H1 (cell line): ENCODE measurements at places on chromosomes 5 and 9. TPM values are rescaled to one million over a fixed set of nuclear protein-coding genes. Genes with fewer than 3 reads are reported as not detected.

Gene TNFSF8
- total RNA-seq = not detected in 2 replicates

Gene LTC4S
- total RNA-seq = 1.1 and 2.2 TPM in 2 replicates

Gene SLC25A2
- not detected in 2 replicates for total RNA-seq

Gene SLC1A1
- 10.3 and 11.7 TPM in 2 replicates for total RNA-seq

Gene ITK
- total RNA-seq = not detected in 2 replicates

Gene ARSI
- total RNA-seq = 4.5 TPM in 2 replicates

Gene LVRN
- 0.09 TPM in 1 of 2 replicates, not detected in the other for total RNA-seq

Gene GABRA1
- total RNA-seq = 16.2 and 17.3 TPM in 2 replicates

Gene C9orf50
- not detected in 2 replicates for total RNA-seq

Gene ZDHHC11
- total RNA-seq = 16.6 and 19.8 TPM in 2 replicates

Gene ISL1
- 0.19 TPM in 1 of 2 replicates, not detected in the other for total RNA-seq

Gene KCNV2
- total RNA-seq = not detected in 2 replicates

Gene SPATA31D4
- total RNA-seq = not detected in 2 replicates

Gene PCDHGB6
- 3.4 and 4.1 TPM in 2 replicates for total RNA-seq

Gene PJA2
- 46.4 and 47.7 TPM in 2 replicates for total RNA-seq

Gene PROB1
- total RNA-seq = 3.1 and 3.3 TPM in 2 replicates

Gene IL5
- total RNA-seq = not detected in 2 replicates

Gene ZNG1C
- 13.3 and 17.2 TPM in 2 replicates for total RNA-seq

Gene PCDHGB5
- 1.9 and 2.6 TPM in 2 replicates for total RNA-seq

Gene PIP5KL1
- total RNA-seq = 12.2 and 13.4 TPM in 2 replicates

Gene SLC36A3
- total RNA-seq = not detected in 2 replicates

Gene FAM163B
- total RNA-seq = 0.38 and 0.63 TPM in 2 replicates

Gene IL3
- total RNA-seq = not detected in 2 replicates

Gene IQGAP2
- 57.7 and 66.0 TPM in 2 replicates for total RNA-seq

Gene ZER1
- 20.5 and 22.6 TPM in 2 replicates for total RNA-seq

Gene IFNA2
- total RNA-seq = not detected in 2 replicates

Gene DDX4
- 0.15 TPM in 1 of 2 replicates, not detected in the other for total RNA-seq

Gene NOXA1
- total RNA-seq = 0.34 and 0.55 TPM in 2 replicates

Gene LHX2
- 0.11 and 0.17 TPM in 2 replicates for total RNA-seq

Gene GAS1
- total RNA-seq = 5.1 and 5.7 TPM in 2 replicates

Gene C5orf63
- total RNA-seq = 0.67 TPM in 1 of 2 replicates, not detected in the other

Gene ZDHHC12
- total RNA-seq = 32.8 and 35.0 TPM in 2 replicates

Gene HAVCR2
- 0.11 TPM in 1 of 2 replicates, not detected in the other for total RNA-seq

Gene SKP2
- total RNA-seq = 104 TPM in 2 replicates

Gene FBLL1
- total RNA-seq = 8.3 and 8.6 TPM in 2 replicates

Gene ZCCHC10
- total RNA-seq = 32.9 and 36.6 TPM in 2 replicates

Gene SCGB3A2
- 63.6 and 74.3 TPM in 2 replicates for total RNA-seq

Gene FANCC
- 15.2 and 15.4 TPM in 2 replicates for total RNA-seq

Gene OR13C5
- not detected in 2 replicates for total RNA-seq

Gene SNCAIP
- total RNA-seq = 9.0 and 10.5 TPM in 2 replicates

Gene EIF4E1B
- total RNA-seq = 0.63 and 0.97 TPM in 2 replicates

Gene MAN2A1
- total RNA-seq = 98.5 and 102 TPM in 2 replicates

Gene TNFSF15
- total RNA-seq = 0.11 and 0.17 TPM in 2 replicates

Gene SLC6A7
- total RNA-seq = 0.07 TPM in 1 of 2 replicates, not detected in the other

Gene CA9
- 1.3 and 1.4 TPM in 2 replicates for total RNA-seq

Gene IFNA10
- not detected in 2 replicates for total RNA-seq

Gene PFN3
- total RNA-seq = not detected in 2 replicates
